ENCODE measurements at places on chromosomes 12 and 14.

- no peak for DNase-seq
These were observed 24.7 kb downstream of the BTBD6 start for GRCh38 chr14:105273062-105273461.

DNA sequence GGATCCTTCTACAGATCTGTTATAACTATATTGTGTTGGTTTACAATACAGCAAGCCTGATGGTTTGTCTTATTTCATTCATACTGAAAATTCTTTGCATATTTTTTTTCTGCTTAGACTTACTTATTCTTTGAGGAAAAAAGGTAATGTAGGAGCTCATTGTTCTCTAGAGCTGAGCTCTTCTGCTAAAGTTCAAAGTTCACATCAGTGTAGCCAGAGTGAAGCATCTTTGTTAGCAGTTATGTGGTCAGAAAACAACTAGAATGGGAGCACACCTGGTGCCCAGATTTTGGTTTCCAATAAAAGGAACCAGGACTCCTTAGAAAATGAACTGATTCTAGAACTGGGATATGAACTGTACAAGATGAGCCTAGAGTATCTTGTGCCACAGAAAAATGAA, 10.3 kb downstream of the GPX2 start:
- no peak for DNase-seq

- DNase-seq = no peak
These were observed 22.8 kb downstream of the PIGH start for GRCh38 chr14:67577181-67577808.

GRCh38 chr12:42759622-42760273, 170.2 kb upstream of the PRICKLE1 start:
- peak; percentile 79 for DNase-seq

GRCh38 chr12:76641961-76642360, 82.4 kb upstream of the OSBPL8 start:
- DNase-seq = no peak

GRCh38 chr14:46769292-46769691, 117.7 kb upstream of the RPL10L start:
- no peak for DNase-seq

DNA sequence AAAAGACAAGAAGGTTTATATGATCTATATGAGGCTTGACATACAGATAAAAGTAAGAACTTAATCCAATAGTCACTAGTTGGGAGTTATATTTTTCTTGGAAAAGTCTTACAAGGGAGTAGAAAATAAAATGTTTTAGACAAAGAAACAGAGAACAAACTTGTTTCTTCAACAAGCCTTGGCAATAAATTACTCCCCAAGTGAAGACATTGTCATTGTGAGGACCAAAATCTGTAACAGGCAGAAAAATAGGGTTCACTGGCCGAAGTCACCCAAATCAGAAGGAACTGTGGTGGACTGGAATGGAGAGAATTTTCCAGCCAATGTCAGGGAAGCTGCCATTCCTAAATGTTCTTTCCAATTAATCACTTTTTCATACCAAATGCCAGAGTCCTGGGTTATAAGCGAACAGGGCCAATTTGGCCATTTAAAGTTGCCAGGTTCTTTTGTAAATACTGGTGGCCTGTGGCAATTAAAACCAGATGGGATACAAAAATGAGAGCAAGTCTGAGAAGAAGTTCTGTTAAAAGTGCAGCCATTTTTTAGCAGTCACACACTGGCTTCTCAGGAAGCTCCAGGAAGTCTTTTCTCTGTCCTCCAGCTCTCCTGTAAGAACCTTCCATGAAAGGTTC, 117.3 kb upstream of the OVCH1 start:
- DNase-seq = no peak
